ENCODE measurements at places on chromosomes 5 and 9.

DNA sequence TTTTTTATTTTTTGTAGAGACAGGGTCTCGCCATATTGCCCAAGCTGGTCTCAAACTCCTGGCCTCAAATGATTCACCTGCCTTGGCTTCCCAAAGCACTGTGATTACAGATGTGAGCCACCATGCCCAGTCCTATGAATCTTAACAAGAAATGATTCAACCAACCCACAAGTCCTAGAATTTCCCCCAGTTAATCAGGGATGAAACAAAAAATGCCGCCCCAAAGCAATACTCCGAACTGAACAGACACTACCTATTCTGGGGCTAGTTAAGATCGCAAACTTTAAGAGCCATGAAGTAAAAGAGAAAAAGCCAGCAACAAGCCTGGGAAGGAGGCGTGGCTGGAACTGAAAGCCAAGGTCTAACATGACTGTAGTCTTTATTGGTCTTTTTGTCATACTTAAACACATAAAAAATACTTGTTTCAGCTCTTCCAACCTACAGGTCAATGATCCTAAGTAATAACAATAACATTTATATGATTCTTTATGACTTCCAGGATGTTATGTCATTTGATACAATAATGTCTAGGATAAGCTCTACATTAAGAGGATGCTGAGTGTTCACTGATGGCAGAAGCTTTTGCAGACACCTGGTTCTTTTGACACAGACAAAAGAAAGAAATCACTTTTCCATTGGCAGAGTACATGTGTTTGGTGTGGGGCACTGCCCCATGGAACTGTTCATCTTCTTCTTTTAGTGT lies 361.1 kb upstream of the TLE4 start:
- no peak for DNase-seq

DNA sequence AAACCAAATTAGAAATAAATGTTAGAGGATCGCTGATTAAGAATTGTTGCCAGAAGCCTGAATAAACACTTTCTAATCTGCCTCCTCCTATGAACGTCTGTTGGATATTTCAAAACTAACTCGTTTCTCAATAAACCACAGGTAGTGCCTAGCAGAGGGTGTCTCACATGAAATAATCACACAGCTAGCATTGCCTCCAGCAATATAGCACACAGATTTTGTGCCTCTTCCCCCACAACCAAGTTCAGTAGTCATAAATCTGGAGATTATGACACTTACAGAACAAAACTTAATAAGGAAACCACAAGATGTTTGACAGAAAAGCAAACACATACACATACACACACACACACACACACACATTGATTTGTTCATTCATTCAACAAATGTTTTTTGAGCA lies 173.2 kb upstream of the CDH10 start:
- no peak for DNase-seq

GRCh38 chr5:25448190-25448621 lies 803.4 kb upstream of the CDH10 start:
- DNase-seq: no peak

- no peak for DNase-seq
Measured at GRCh38 chr5:119395080-119395836, 39.4 kb downstream of the TNFAIP8 start.

DNA sequence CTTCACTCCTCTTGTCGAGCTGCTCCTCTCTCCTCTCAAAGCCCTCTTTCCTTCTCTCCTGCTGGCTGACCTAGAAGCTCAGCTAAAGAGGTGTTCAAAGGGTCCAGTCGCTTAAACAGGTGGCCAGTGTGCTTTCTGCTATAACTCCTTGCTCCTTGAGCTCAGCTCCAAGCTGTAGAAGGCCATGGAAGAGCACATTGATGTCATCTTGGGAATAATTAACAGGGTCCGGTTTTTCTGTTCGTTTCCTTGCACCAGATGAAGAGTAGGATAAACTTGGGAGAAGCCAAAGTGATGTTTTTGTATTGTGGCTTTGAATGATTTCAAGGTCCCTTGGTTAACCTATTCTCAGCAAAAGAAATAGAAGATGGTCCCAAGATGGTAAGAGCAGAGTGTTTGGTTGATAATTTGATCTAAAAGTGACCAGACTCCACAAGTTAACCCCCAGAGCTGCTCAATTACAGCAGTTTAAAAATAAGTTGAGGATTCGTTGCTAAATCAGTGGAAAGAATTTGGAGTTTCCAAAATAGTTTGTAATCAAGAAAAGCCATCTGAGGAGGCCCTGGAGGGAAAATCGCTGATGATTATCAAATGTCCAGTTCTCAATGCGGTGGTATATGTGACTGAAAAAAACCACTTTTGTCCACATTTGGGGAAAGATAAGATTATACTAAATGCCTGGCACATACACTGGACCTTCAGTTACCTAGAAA lies 148.1 kb downstream of the DOCK8 start:
- no peak for DNase-seq

DNA sequence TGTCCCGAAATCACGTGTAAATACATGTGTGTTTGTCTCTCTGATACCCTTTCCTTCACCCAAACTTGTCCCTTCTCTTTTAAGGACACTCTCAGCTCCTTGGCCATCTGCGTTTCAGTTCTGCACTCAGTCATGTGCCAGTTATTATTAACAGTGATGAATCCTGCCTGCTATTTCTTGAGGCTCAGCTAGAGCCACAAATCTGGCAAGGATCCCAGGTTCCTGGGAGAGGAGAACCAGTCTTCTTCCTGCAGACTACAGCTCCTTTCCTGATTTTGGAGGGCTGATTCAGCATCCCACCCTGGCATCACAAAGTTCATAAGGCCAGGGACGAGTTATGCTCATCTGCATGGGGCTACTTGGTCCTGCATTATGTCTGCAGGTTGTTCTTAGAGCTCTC lies 5.6 kb downstream of the MAMDC2 start:
- no peak for DNase-seq

DNA sequence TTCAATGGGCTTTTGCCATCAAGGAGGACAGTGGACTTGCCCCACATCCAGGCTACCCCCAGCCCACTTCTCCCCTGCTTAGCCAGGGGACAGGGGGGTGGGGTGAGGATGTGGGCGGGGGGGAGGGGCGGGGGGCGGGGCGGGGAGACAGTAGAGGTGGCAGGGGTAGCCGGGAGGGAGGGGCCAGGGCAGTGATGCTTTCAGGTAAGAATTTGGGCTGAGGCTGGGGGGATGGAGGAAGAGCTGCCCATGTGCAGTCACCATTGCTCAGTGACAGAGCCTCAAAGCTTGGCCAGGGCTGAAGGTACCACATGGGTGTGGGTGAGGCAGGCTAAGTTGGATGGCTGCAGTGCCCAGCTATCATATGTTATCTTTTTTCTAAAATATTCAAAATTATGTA lies 40.7 kb upstream of the HNRNPA0 start:
- no peak for DNase-seq

DNA sequence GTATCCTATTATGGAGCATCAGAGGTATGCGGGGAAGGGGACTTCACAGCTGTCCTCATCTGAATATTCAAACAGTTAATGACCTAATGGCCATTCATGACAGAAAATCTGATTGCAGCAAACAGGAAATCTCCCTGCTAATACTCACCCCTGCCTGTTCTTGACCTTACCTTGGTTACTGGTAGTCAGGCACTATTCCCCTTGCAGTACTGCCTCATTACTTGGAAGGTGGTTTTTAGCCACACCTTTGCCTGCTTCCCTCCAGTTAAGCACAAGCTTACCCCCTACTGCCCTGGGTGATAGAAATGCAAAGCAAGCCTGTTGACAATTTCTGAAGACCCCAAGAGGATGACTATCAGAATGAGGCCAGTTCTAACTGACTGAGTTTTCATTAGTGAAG lies 332.4 kb downstream of the NTRK2 start:
- no peak for DNase-seq

- DNase-seq: no peak
Measured at GRCh38 chr9:87216036-87216435, 268.7 kb upstream of the GAS1 start.

- no peak for DNase-seq
Measured at GRCh38 chr5:14472986-14473567, 108.5 kb upstream of the OTULINL start.

DNA sequence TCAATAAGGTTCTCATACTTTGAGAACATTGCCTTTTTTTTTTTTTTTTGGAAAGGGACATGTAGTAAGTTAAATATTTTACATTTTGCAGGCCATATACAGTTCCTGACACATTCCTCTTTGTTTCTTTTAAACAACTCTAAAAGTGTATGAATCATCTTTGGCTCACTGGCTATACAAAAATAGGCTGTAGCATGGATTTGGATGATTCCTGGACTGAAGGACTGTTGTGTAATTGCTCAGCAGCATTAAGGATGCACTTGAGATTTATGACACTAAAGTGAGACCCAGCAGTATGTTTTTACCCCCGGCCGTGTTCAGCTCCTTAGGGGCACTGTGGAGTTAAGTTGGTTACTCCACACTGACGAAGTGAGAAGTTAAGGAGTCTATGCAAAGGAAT lies 41.3 kb downstream of the VPS13A start:
- DNase-seq: no peak

GRCh38 chr5:177476531-177477233 lies 3.2 kb upstream of the DBN1 start:
- DNase-seq: no peak

GRCh38 chr5:140011297-140011802 lies 31.7 kb downstream of the NRG2 start:
- DNase-seq: no peak

DNA sequence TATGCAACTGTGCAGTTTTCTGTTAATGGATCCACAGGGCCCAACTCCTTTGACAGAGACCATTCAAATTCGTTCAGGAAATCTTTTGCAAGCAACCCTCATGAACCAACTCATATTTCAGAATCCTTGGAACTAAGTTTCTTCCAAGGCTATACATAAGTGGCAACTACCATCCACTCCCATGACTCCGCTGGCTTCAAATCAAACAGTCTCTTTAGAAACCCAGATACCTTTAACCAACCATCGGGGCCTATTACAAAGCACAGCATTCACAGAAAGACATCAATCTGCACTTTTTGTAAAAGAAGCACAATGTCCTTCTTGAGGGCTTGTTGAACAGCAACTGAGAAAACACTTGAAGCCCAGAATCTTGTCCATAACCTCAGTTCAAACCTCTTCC lies 526.9 kb downstream of the DTWD2 start:
- no peak for DNase-seq

- no peak for DNase-seq
Measured at GRCh38 chr5:164188733-164189148, 683.3 kb downstream of the MAT2B start.

DNA sequence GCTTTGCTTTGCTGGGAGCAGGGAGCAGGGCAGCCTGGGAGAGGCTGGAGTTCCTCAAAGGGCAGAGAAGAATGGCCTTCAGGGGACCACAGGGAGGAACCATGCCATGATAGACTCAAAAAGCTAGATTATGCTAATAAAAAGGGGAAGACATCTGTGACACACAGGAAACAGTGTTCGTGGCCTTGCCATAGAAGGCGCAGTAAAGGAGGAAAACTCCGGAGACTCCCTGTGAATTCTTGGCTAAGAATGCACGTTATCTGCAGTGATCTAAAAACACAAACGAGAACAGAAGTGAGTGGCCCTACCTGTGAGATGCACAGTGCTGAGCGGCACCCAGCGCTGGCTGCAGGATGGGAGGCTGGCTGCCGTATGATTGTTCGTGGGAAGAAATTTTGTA lies 15.9 kb upstream of the LTC4S start:
- DNase-seq: no peak

DNA sequence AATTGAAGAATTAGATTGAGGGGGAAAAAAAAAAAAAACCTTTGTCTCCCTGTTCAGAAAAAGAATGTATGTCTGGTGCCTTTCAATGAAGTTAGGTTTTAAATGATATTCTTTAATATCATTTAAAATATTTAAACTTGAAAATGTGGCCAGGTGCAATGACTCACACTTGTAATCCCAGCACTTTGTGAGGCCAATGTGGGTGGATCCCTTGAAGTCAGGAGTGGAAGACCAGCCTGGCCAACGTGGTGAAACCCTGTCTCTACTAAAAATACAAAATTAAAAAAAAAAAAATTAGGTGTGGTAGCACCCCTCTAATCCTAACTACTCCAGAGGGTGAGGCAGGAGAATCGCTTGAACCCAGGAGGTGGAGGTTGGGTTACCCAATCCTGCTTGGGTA lies 111.1 kb upstream of the RASA1 start:
- no peak for DNase-seq

- no peak for DNase-seq
Measured at GRCh38 chr9:114033397-114034103, 44.5 kb downstream of the AMBP start.

GRCh38 chr9:131727184-131727759 lies 12.6 kb downstream of the RAPGEF1 start:
- DNase-seq: no peak

GRCh38 chr9:70003901-70004714 lies 39.5 kb upstream of the MAMDC2 start:
- no peak for DNase-seq

- DNase-seq: no peak
Measured at GRCh38 chr9:83111169-83111568, 48.2 kb upstream of the RASEF start.

GRCh38 chr5:32096891-32097595 lies 77.1 kb downstream of the GOLPH3 start:
- no peak for DNase-seq

DNA sequence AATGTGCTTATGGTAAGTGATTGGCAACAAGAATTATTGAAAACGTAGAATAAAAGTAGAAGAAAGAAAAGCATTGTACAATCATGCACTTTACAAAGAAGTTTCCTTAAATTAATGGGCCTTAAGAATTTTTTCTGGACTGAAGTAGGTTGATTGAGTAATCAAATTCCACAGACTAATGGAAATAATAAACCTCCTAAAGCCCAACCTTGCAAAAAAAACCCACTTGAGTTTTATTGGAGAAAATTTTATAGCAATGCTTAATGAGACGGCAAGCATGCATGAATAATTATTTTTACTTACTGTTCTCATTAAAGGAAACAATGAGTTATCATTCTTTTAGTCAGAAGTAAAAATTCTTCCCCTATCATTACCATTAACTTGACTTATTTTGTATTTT lies 676.1 kb upstream of the C9orf72 start:
- no peak for DNase-seq

DNA sequence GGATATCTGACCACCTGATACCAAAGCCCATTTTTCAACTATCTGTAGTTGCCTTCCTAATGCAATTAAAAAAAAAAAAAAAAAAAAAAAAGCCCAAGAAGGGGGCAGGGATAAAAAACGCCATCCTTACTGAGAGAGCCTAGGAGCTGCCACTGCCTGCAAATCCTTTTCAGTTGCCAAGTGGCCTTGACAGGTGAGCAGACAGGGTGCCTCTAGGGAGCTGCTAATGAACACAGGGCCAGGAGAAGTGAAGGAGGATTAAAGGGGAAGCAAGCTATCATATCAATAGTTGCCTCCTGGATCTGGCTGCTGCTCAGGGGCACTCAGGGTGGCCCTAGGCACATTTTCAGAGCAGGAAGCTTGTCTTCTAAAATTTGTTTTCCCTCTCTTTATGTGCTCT lies 547.4 kb downstream of the TLE1 start:
- DNase-seq: no peak

DNA sequence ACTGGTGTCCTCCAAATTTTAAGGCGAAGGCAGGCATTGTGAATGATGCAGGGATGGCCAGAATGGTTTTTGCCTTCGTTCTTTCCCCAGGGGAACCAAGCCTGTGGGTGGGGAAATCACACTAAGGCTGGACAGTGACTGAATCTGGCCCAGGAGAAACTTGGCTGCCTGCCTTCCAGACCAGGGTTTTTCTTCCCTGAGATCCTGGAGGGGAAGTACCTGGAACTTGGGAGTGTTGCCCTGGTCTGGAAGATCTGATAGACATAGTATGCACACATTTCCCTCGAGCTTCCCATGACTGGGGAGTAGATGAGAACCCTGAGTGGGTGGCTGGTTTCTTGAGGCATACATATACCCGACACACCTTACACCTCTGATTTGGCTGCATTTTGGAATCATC lies 664 bp upstream of the IL11RA start:
- DNase-seq: no peak

Data from NK-92 treated with Interleukin-12 subunit alpha and Interleukin-12 subunit beta, amount 100 ng/mL, for 24 hours (cell line).